ENCODE measurements at places on chromosomes 12 and 14. TPM values are rescaled to one million over a fixed set of nuclear protein-coding genes. Genes with fewer than 3 reads are reported as not detected.
A peak's percentile ranks its signal among the peaks of the same experiment; 100 is the strongest.

DNA sequence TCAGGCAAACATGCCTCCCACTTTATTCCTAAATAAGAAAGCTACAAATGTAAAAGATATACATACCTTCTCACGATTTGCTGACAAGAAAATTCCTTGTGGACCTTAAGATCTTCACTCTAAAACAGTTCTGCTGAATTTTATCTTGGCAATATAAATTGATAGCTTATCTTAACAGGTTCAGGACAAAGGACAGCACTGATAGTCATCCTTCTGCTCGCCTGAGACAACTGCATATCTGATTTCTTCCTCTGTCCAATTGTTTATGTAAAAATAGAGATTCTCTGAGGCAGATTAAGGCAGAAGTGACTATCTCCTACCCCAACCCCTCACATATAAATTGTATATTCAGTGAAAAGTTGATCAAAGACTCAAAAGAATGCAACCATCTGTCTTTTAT, 44.9 kb downstream of the CAPZA3 start:
- no peak for DNase-seq

GRCh38 chr14:63179383-63179782, 24.9 kb upstream of the RHOJ start:
- no peak for DNase-seq

GLT1D1 gene
- not detected for total RNA-seq

DNA sequence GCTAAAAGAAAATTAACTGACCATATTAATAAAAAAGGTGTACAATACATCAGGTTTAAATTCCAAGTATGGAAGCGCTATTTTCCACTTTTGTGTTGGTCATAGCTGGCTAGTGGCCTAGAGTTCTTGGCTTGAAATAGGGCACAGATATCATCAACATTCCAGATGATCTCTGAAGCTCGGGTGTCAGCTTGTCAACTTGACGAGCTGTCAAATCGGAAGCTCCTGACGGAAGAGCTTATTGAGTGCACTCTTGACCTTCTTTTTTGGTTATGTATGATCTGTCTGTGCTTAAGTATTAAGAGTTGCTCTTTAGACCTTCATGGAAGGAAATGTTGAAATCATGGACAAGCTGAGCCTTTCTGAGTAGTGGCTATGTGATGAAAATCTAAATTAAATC, 177.9 kb downstream of the APAF1 start:
- no peak for DNase-seq

DNA sequence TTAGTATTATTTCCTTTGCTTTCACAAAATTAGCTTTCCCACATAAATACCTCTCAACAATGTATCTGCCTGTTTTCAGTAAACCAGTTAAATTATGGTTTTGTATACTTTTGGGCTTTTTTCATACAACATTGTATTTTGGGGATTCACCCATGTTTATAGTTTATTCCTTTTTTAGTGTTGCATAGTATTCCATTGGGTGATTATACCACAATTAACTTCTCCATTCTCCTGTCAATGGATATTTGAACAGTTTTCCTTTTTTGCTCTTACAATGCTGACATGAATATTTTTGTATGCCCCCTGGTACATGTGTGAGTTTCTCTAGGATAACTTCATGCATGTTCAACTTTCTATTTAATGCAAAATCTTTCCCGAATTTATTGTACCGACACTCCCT, 12.6 kb upstream of the NDUFA12 start:
- no peak for DNase-seq

TSHR gene
- total RNA-seq: 0.30 TPM

GRCh38 chr14:103066399-103066798, 9.1 kb upstream of the CDC42BPB start:
- no peak for DNase-seq

DNA sequence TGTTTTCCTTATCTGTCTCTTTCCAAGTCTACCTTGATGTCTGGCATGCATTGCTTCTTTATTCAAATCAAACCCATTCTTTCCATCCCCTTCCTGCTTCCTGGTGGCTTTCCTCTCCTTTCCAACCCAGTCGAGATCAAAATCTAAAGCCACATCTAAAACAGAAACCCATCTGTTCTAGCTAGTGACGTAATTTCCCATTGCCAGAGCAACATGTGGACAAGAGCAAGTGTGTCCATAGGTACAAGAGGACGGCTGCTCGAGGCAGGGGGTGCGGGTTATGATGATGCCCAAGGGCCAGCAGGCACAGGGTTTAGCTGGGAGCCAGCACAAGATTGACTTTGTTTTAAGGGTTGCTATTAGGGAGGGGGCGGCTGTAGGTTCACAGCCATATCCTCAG, 7.0 kb downstream of the KRT80 start:
- DNase-seq: no peak

DNA sequence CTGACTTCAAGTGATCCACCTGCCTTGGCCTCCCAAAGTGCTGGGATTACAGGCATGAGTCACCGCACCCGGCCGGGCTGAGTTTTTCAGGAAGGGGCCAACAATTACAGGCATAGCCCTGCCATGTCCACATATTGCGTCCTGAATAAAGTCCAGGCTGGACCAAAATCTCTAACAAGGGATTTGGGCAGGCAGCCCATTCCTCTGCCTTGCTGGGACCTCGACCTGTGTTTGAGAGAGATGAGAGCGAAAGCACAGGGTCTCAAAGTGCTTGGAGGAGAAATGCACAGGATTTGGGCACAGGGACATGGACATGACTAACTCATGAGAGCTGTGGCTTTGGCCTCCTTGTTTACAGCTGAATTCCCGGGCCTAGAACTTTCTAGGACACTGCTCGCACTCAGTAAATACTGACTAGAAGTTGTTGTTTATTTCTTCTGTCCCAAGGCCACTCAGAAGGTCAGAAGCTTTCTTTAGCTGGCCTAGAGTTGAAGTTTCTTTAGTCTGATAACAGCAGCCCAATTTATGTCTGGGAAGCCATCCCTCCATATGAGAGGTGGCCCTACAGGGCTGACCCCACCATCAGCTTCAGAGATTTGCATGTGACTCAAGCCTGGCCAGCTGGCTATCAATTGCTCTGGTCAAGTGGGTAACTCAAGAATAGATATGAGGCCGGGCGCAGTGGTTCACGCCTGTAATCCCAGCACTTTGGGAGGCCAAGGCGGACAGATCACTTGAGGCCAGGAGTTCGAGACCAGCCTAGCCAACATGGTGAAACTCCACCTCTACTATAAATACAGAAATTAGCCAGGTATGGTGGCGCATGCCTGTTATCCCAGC, 11.7 kb downstream of the CAMKK2 start:
- no peak for DNase-seq

GRCh38 chr12:131867471-131867870, 27.0 kb upstream of the ULK1 start:
- DNase-seq: no peak

GRCh38 chr14:70660967-70661893, 19.5 kb downstream of the TTC9 start:
- DNase-seq: peak; percentile 58

DNA sequence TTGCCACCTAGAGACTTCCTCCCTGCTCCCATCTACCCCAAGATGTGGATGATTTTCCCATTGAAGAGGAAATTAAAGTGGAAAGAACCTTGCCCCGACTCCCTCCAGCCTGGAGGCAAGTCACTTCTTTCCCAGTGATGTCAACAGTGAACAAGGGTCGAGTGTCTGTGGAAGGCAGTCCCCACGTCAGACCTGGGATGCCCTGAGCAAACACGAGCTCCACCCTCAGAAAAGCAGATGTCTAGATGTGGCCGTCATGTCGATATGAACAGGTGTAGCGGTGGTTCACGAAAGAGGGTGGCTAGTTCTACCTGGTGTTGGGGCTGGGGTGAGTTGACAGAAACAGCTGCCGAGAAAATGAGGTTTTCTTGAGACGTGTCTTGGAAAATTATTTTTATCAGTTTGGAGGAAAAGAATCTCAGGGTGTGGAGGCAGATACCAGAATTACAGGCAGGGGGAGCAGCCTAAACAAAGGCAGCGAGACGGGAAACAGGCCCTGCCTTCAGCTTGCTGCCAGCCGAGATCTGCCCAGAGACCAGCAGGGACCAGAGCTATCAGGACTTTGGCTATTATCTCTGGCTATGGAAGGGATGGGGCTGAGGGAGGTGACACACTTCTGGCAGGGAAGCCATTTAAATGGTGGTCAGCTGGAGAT, 25.9 kb downstream of the SYNDIG1L start:
- no peak for DNase-seq

DNA sequence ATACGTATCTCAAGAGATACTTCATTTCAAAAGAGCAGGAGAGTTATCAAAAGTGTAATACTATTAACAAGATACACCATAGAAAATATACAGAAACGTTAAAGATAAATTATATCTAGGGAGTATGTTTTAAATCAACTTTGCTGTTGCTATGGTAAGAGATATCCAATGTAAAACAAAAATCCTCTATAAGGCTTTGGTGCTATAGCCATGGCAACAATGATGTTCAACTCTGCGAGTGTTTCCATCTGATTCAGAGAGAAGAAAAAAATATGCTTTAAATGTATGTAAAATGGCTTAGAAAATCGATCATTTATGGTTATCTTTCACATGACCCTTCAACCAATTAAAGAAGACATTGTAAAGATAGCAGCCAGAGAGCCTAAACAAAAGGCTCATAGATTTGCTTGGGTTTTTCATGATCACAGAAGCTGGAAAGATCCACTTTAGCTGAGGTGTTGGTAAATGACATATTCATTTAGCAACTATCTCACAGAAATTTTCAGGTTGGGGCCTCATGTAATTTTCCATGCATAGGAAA, 387.0 kb upstream of the GARIN6 start:
- DNase-seq: no peak

DNA sequence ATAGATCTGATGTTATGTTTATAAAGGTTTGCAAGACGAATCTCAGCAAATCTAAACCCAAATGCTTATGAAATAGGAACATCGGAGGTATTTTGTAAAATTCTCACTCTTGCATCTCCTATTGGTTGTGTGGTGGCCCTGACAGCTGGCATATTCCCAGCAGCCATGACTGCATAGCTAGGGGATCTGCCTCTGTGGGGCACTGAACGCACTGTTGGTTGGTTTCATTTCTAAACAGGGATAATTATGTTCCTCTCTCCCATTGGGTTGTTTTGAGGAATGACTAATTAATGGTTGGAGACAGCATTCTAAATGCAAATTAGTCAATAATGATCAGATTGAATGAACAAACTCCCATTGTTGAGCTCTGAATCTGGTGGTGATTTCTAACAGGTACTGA, 2.7 kb upstream of the BEST3 start:
- no peak for DNase-seq

CALM1 gene
- total RNA-seq: 693 TPM

- no peak for DNase-seq
These were observed 65.7 kb upstream of the NOVA1 start for GRCh38 chr14:26663506-26663905.

- no peak for DNase-seq
These were observed 132.9 kb downstream of the SRGAP1 start for GRCh38 chr12:63977441-63977840.

FGF23 gene
- not detected for total RNA-seq

GRCh38 chr12:1529862-1530591, 64.4 kb downstream of the FBXL14 start:
- DNase-seq: no peak

GRCh38 chr12:15688838-15689625, 100.2 kb downstream of the EPS8 start:
- DNase-seq: no peak

GRCh38 chr12:114888448-114888847, 204.5 kb upstream of the TBX3 start:
- DNase-seq: no peak

- DNase-seq: no peak
These were observed 19.1 kb upstream of the DNAH10 start for GRCh38 chr12:123743002-123743401.

GRCh38 chr12:65823513-65824375, 539 bp upstream of the HMGA2 start:
- DNase-seq: no peak

GRCh38 chr12:128381541-128381940, 114.6 kb downstream of the TMEM132C start:
- DNase-seq: no peak

- DNase-seq: no peak
These were observed 168.7 kb downstream of the TTC7B start for GRCh38 chr14:90647473-90648005.

DNA sequence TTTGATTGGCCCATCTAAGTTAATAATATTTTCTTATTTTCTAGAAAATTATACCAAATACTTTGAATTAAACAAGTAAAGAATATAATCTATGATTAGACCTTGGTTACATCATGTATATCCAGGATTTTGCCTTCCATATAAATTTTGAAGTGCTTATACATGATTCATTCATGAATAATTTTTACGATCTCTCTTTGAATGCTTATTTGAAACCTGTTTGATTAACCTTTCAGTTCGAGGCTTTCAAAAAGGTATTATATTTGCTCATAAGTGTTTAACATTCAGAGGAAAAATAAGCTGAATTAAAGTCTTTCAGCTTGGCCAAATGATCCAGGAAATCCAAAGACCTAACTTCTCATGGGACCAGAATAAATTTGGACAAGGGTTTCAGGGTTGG, 495.2 kb upstream of the GARIN6 start:
- no peak for DNase-seq

PCED1B gene
- 44.3 TPM for total RNA-seq

GRCh38 chr14:93792391-93792790, 4.1 kb upstream of the PRIMA1 start:
- DNase-seq: no peak

SLC22A17 gene
- total RNA-seq: 21.1 TPM

- no peak for DNase-seq
These were observed 27.9 kb downstream of the ESR2 start for GRCh38 chr14:64266239-64266638.

GRCh38 chr14:72270147-72270727, 338.0 kb downstream of the RGS6 start:
- no peak for DNase-seq

CMTM5 gene
- total RNA-seq: not detected

TAS2R30 gene
- total RNA-seq: 2.9 TPM

All from CD4-positive, alpha-beta memory T cell (primary cell).